ENCODE measurements at places on chromosomes 4 and X.
A peak's percentile ranks its signal among the peaks of the same experiment; 100 is the strongest.

DNA sequence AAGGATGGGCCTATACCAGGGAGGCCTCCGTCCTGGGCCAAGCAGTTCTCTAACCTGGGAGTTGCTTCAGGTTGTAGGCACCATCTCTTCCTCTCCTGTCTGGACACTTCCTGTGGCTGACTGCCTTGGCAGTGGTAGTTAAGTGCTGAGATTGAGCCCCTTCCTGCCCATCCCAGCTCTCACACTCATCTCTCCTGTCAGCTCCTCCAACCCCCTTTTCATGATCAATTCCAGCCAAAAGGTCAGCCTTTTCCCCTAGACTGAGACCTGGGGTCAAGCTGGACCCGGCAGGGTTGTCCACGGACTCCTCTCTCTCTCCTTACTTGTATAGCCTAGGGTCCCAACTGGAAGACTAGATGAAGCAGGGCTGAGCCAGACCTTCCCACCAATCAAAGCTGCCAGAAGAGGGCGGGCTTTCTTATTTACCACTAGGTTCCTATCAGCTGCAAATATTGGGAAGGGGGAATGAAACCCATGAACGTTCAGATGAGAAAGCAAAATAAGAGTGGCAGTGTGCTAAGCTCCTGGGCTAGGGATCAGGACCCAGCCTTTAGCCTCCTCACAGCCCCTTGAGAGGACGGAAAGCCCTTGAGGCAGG lies 34.5 kb downstream of the KDM5C start:
- peak; percentile 4 for DNase-seq

- no peak for DNase-seq
Measured at GRCh38 chr4:113559947-113560346, 201.6 kb downstream of the CAMK2D start.

DNA sequence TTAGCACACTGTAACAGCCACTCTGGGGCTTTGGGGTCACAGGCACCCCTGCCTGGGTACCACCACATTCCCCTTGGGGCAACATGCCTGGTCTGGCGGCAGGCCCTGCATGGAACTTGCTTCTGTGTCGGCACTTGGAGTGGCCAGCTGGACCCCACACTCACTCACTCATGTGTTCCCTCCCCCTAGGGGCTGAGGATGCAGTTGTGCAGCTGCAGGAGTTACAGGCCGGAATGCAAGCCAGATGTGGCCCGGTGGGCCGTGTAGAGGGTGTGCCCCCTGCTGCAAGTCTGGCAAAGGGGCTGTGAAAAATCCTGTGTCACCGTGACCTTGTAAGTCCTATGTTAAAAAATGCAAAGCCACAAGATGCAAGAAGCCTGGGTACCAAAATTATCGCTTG lies 34.2 kb downstream of the ATXN3L start:
- DNase-seq, result no peak

GRCh38 chr4:87543835-87544461 lies 14.8 kb upstream of the SPARCL1 start:
- no peak for DNase-seq

DNA sequence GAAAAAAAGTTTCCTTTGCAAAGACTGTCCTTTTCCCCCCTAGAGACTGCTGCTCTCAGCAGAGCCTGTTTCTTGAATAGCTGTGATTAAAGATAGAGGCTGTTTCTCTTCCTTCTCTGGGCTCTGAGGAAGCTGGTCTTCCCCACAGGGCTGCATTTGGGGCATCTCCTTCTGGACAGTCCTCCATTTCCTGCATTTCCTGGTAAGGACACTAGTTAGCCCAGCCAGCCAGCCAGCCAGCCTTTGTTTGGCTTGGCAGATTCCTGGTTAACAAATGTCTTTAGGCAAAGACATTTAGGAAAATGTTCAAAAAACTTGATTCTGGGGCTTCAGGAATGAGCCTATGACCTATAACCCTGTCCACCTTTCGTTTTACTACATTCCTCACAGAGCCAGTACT lies 34.0 kb upstream of the PLAC1 start:
- DNase-seq, result no peak

- DNase-seq, result no peak
Measured at GRCh38 chr4:40306976-40307375, 28.2 kb upstream of the CHRNA9 start.

DNA sequence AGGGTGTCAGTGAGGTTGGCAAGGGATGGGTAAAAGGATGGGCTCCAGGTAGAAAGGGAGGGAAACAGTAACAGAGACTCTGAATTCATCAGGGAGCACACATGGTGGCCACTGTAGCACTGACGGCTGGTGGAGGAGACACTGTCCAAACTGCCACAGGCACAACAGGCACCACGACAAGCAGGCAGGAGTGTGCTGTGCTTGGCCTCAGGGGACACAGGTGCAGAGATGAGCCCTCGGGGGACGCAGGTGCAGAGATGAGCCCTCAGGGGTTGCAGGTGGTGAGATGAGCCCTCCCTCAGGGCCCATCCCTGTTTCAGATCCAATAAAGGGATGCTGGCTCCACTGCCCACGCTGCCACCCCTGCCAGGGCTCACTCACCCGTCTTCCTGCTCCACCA lies 7.6 kb downstream of the PDE6B start:
- no peak for DNase-seq

- DNase-seq, result no peak
Measured at GRCh38 chrX:40444133-40444532, 136.6 kb upstream of the ATP6AP2 start.

DNA sequence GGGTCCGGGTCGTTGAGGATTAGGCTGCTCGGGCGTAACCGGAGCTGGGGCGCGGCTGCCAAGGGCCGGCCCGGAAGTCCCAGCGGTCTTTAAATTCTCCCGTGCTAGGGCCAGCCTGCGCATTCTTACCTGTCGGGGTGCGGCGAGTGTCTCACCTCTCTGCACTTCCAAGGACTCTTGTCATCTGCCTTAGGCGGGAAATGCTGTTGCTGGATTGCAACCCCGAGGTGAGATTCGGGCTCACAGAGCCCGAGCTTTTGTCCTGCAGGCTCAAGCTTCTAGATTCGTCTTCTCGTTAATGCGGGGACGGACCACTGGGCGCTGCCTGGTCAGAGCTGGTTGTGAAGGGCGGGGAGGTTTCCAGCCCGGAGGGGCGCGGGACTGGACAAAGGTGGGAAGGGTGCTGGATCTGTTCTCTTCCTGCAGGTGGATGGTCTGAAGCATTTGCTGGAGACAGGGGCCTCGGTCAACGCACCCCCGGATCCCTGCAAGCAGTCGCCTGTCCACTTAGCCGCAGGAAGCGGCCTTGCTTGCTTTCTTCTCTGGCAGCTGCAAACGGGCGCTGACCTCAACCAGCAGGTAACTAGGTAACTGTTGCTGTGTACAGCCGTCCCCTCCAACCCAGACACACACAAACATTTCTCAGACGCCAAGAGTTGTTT lies at the start of gene ANKRD37:
Gene ANKRD37, plus strand, starts transcription at position 118 of the 662 bp plus-strand sequence. Its CDS starts 83 bp downstream, at position 201.
- DNase-seq, result no peak

GRCh38 chr4:41865306-41865980 lies 69.8 kb upstream of the TMEM33 start:
- no peak for DNase-seq

GRCh38 chrX:85627363-85627762 lies 247.9 kb upstream of the POF1B start:
- no peak for DNase-seq

- DNase-seq, result no peak
Measured at GRCh38 chr4:60944060-60944459, 256.1 kb upstream of the ADGRL3 start.

DNA sequence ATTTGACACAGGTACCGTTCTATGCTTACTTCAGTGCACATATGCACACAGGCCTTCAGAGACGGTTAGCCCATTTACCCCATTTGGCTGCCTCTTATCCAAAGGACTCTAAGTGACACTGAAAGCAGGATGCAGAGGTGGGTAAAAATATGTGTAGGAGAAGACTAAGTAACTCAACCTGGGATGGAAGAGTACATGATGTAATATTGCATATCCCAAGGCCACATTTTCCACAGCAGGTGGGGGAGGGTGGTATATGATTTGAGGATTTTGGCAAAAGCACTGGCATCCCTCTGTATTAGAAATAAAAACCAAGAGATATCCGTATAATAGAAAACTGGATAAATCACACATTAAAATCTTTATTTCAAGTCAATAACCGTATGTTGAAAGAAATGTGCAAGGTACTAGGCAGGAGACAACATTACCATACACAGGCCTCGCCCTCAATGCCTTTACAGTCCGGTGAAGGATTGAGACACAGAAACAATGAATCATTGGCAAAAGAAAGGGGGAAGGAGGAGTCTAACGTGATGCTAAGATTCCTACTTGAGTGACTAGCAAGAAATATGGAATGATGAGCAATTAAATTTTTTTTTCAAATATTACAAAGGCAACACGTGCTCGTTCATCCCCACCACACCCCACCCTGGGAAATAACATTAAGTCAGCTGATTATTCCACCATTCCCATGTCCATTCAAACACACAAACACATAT lies 161.0 kb upstream of the RASGEF1B start:
- DNase-seq, result no peak

DNA sequence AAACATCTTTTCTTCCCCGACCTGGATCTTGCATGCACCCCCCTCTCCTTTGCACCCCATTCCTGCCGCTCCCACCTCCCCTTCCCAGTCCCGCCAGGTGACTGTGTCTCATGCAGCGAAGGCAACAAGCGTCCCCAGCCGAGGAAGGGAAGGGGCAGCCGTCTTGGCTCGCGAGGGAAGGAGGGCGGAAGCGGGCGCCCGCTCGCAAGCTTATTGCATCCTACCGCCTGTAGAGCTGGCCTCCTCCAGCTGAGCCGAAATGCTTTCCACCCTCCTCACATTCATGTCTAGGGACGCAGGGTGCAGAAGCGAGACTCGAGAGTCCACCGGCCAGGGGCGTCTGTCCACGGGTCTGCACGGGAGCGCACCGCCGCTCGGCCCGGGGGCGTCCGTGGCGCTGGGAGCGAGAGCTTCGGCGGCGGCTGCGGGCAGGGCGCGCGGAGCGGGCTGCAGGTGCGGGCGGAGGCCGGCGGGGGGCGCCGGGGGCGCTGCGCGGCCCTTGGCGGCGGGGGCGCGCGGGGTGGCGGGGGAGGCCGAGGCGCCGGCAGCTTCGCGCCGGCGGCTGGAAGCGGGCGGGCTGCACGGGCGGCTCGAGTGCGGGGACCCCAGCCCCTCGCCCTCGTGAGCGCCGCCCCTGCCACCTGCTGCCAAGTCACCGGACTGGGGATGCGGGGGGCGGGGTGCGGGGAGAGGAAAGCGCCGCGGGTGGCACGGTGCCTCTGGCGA lies at the start of gene KCNIP4:
Gene KCNIP4, minus strand, starts transcription at position 426 of the 726 bp plus-strand sequence.
- no peak for DNase-seq

- no peak for DNase-seq
Measured at GRCh38 chrX:41036668-41037326, 48.4 kb upstream of the USP9X start.

DNA sequence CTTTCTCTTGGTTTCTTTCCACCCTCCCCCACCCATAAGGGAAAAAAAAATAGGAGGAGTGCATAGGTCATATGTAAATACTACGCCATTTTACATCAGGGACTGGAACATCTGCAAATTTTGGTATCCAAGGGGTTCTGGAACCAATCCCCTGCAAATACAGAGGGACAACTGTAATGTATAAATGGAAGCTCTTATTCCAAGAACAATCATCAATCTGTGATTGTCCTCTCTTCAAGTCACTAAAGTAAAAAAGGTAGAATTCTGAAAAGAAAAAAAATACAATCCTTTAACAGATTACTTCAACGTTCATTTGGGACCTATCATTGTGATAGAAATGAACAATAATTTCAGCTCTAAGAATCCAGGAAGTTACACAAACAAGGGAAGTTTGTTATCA lies 13.6 kb downstream of the PPA2 start:
- DNase-seq, result no peak

GRCh38 chrX:11579636-11580600 lies 85.8 kb downstream of the ARHGAP6 start:
- no peak for DNase-seq

DNA sequence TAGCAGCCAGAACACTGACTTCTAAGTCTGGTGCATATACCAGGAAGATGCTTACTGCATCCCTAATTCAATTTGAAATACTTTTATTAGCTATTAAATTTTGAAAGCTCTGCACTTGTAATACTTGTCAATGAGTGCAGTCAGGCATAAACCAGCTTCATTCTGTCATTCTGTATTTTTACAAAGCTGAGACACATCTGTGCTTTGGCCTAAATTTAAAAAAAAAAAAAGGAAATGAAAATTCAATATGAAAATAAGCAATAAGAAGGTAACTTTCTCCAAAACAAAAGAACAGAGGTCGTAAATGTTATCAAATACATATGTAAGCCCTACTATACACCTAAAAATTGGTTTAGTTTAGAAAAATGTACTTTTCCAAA lies 7.0 kb downstream of the SMIM14 start:
- DNase-seq, result no peak

DNA sequence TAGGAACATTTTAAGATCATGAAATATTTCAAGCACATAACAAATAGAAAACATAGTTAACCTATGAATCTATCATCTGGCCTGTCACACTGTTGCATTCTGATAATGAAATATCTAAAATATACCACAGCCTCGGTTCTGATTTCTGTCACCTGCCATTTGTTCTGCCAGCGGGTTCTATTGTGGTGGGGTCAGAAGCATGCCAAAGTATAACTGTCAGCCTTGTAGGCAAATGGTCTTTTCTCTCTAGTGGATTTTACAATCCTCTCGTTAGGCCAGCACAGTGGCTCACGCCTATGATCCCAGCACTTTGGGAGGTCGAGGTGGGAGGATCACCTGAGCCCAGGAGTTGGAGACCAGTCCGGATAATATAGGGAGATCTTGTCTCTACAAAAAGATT lies 47.9 kb downstream of the HTRA3 start:
- no peak for DNase-seq

Measured in NCI-H1694 (cell line).